Lower leg skin (tissue), 4 donors: ENCODE measurements at places on chromosomes 4 and X.

DNA sequence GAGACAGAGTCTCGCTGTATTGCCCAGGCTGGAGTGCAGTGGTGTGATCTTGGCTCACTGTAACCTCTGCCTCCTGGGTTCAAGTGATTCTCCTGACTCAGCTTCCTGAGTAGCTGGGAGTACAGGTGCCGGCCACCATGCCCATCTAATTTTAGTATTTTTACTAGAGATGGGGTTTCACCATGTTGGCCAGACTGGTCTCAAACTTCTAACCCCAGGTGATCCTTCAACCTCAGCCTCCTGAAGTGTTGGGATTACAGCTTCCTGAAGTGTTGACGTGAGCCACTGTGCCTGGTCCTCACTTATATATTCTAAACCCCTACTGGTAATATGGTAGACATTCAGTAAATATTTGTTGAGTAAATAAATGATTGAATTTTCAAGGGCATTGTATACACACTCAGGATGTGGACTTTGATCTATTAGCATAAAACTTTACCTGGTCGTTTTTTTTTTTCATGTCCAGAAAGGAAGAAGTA, 33.0 kb downstream of the MTHFD2L start:
- DNase-seq: no peak

DNA sequence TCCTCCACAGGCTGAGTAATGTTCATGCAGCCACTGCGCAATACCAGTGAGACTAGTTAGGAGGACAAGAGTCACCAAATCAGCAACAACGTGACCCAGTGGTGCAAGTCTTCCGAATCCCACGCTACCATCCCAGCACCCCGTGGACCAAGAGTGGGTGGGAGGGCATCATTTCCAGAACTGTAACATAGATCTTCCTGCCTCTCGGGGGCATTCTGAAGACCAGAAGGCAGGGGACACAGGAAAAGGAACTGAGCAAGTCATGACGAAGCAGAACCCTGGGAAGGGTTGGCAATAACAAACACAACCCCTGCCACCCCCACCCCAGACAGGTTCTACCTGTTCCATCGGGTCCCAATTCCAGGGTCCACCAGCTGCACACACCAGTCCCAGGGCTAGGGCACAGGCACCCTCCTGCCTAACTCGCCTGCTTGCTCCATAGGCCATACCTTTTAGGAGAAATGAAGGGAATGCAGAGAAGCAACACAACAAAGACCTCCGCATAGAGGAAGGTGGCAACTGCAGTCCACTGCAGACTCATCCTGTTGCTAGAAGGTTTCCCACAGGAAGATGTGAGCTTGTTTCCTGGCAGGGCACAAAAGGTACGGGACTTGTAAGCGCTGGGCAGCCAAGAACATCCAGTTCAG, 1.4 kb downstream of the BCAP31 start:
- no peak for DNase-seq

DNA sequence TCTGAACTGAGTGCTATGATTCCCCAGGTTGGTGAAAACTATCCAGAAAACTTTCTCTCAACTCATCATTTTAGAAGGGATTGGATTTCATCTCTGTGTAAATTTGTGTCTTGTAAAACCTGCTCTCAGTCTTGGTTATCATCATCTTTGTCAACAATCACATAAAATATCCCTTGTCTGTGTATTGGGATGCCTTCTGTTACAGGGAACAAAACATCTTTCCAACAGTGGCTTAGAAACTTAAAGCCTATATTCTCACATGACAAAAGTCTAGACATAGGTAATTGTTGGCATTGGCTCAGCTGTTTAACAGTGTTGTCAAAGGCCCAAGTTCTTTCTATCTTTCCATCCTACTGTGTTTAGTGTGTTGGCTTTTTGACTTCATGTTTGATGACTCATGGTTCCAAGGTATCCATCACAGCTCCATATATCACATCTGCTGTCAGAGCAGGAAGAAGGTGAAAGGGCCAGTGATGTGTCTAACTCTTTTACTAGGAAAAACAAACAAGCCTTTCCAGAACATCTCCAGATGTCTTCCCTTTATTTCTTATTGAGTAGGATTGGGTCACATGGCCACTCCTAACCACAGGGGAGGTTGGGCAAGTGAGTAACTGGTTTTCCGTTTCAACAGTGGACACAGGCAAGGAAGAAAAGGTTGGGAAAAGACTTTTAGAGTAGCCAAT, 65.0 kb downstream of the PHEX start:
- DNase-seq: no peak

DNA sequence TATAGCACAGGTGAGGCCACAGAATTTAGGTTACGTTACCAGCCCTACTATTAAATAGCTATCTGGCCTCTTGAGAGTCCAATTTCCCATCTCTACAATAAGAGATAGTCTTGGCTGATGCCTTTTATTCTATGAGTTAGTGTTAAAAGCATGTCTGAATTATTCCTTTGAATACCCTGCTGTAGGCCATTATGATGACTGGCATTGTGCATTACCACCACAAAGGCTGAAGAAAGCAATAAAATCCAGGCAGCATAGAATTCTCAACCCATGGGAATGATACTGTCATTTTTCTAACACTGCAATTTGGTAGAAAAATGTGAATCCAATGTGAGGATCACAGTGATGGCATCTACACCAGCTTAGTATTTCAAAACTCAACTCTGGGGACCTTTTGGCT, 51.4 kb downstream of the OTC start:
- DNase-seq: no peak

GRCh38 chr4:71473541-71474240, 134.9 kb downstream of the SLC4A4 start:
- DNase-seq: no peak

GRCh38 chrX:63503541-63503940, 152.4 kb upstream of the SPIN4 start:
- no peak for DNase-seq

GRCh38 chr4:24130637-24131036, 240.8 kb upstream of the PPARGC1A start:
- no peak for DNase-seq

DNA sequence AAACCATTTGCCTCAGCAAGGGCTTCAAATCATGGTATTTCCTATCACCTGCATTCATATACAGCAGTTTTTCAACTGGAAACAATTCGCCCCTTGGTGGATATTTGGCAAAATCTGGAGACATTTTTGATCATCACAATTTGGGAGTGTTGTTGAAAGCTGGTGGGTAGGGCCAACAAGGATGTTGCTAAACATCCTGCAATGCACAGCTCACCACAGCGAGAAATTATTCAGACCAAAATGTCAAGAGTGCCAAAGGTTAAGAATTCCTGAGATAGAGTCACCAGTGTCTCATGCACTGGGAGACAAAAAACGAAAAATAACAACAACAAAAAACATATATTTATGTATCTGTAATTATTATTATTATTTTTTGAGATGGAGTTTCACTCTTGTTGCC, 435.2 kb upstream of the CTSO start:
- no peak for DNase-seq

- no peak for DNase-seq
These were observed 90.7 kb upstream of the SORBS2 start for GRCh38 chr4:185902654-185903053.

DNA sequence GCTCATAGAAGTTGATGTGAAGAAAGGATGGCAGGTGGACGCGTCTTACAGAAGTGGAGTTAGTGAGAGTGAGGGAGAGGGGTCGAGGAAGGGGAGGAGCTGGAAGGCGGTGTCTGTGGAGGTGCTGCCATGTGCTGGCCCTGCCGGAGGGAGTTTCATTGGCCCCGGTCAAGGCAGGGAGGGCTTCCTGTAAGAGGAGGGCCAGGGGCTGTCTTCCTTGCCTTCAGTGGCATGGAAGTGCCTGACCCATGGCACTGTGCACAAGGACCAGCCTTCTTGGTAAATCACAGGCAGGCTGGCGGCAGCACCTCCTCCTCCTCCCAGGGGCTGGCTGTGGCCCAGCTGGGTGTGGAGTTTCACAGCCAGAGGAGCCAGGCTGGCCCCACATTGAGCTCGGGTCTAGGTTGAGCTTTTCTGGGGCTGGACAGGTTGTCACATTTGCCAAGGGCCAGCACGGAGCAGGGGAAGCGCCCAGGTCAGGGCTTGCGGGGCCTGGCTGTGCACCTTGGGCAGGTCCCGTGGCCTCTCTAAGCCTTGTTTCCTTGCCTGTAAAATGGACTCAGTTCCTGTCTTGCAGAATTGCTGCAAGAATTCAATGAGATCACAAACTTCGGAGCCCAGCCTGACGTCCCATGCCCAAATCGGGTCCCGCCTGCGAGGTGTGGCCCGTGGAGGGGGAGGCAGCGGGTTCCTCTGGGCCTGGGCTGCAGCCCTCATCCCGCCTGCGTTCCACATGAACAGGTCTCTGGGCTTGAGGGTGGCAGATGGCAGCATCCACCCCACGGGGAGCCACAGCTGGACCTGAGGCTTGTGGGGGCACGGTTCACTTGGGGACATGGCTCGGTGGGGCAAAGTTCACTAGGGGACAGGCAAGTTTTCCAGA, 7.0 kb downstream of the HTRA3 start:
- DNase-seq: no peak

GRCh38 chr4:62871078-62871477, 1538.2 kb downstream of the TECRL start:
- no peak for DNase-seq

DNA sequence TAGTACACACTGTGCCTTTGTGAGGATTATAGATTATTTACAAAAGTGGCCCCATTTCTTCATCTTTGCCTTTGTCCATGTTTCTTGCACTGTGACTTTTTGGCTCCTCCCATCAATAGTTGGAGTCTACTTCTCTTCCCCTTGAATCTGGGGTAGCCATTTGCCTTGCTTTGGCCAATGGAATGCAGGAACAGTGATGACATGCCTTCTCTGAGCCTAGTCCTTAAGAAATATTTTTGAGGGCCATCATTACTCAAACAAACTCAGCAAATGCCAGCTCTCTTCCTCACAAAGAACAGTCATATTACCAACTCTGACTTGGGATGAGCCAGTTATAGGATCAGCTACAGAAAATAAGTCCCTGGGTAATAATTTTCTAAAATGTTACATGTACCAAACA, 189.6 kb downstream of the FRMPD4 start:
- DNase-seq: no peak

GRCh38 chr4:165461159-165461821, 82.5 kb downstream of the CPE start:
- no peak for DNase-seq

DNA sequence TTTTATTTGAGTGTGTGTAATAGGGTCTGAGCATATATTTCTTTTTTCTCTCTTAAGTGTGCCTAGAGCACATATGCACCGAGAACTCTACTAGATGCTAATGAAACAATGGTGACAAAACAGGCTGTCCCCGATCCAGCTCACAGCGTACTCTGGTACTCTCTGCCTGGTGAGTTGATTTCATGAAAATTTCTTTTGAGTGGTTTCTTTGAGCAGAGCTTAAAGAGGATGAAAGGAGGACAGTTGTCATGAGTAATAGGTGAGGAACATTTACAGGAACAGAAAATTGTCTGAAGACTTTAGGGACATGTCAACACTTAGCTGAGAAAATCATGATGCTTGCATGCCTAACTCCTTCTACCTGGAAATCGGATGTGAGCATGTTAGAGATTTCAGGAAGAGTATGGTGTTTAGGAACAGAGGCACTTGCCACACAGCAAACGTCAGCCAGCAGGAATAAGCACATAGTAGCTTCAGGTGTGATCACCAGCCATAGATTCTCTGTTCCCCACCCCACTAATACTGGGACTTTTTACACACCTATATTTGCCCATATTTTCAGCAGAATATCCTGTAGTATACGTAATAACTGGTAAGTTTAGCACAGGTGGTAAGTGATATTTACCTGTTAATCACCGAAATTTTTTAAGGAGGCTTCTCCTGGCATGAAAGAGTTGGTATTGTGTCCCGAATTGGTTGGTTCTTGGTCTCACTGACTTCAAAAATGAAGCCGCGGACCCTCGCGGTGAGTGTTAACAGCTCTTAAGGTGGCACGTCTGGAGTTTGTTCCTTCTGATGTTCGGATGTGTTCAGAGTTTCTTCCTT, 111.1 kb downstream of the ZNF330 start:
- DNase-seq: no peak

GRCh38 chr4:173797296-173797695, 267.3 kb upstream of the HAND2 start:
- DNase-seq: no peak

DNA sequence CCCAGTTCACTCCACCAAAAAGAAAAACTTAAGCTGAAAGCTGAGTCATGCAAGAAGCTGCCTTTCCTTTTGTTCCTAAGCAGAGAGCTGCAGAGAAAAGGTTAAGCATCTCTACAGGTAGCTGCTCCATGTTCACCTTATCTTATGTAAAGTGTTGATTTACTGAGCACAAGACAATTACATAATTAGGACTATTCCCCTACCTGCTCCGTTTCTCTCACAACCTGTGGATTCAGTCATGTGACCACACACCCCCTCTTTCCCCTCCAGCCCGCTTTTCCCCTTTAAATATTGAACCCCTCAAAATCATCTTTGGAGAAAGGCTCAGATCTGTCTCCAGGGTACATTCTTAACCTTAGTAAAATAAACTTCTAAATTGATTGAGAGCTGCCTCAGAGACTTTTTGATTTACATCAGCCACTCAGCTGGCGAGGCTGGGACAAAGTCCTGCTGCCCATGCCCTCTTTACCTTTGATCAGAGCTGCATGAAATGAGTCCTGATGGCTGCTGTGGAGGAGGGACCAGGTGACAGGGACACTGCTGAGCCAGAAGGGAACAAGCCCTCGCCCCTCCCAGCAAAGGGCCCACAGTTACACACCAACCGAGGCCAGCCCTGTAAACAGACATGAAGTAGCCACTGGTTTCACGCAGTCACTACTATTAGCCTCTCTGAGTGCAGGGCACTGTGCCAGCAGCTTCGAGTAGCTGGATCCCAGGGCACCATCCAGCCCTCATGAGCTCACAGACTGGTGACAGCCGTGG, 53.9 kb upstream of the C4orf50 start:
- DNase-seq: no peak

DNA sequence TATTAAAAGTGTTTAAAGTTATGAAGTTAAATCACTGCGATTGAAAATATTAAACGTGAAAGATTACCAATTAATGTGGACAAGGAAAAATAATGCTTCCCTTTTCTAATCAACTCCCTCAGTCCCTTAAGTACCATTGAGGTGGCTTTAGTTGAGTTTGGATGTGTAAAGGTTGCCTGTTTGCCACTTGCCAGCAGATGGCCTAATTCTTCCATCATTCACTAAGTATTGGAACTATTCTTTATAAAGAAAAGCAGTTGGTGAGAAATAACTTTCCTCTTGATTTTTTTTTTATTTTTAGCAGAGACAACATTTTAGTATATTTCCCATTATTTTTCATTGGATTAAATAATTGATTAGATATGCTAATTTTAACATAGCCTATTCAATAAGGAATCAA, 295.9 kb upstream of the TACR3 start:
- DNase-seq: no peak

DNA sequence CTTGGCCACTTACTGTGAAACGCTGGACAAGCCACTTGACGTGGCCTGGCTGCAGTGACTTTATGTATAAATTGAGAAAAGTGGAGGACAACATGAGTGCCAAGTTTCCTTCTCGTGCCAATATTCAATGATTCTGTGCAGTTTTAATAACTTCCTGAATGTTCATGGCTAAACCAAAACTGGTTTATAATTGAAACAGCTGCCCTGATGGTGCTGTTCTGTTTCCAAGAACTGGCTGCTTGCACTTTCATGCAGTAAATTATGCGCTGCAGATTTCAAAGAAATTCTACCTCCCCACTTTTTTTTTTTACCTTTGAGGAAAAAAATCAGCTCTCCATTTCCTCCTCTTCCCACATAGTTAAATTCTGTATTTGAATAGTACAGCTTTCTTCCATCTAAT, 205.2 kb upstream of the CASK start:
- no peak for DNase-seq

GRCh38 chr4:30821859-30822612, 101.9 kb downstream of the PCDH7 start:
- no peak for DNase-seq

GRCh38 chr4:152156442-152156841, 379.4 kb downstream of the FBXW7 start:
- DNase-seq: no peak
